ENCODE measurements at places on chromosomes 16 and 17.

DNA sequence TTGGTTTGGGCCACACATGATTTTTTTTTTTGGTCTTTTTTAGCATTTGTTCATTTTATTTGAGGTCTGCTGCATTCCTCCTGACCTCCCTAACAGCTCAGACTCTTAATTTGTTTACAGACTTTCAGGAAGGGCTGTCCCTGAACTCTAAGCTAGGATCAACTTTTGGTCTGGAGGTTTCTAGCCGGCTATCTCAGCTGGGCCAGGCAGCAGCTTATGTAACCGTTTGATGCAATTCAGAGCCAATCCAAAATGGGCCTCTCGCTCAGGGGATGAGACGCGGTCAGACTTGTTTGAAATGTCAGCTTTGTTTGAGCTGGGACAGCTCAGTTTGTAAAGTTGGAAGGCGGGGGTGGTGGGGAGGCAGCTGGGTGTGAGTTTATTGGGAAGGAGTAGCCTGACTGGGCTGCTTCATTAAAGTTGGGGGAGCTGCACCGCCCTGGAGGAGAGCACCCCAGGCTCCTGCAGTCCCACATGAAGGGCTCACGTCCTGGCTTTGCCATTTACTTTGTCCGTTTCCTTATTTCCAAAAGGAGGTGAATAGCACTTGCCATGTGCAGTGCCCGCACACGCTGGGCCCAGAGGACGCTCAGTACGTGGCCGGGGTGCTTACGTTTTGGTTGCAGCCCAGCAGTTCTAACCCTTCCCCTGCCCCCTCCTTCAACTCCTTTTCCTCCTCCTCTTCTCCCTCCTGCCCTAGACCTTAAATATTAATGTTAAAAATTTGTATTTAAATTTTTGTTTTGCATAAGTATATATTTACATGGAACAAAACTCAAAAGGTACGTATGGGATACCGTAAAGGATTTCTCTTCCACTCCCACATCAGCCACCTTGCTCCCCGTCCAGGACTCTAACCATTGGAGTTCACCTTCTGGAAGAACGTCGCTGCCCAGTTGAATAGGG is 121.2 kb downstream of the SNX29 start:
- DNase-seq = peak; percentile 37

DNA sequence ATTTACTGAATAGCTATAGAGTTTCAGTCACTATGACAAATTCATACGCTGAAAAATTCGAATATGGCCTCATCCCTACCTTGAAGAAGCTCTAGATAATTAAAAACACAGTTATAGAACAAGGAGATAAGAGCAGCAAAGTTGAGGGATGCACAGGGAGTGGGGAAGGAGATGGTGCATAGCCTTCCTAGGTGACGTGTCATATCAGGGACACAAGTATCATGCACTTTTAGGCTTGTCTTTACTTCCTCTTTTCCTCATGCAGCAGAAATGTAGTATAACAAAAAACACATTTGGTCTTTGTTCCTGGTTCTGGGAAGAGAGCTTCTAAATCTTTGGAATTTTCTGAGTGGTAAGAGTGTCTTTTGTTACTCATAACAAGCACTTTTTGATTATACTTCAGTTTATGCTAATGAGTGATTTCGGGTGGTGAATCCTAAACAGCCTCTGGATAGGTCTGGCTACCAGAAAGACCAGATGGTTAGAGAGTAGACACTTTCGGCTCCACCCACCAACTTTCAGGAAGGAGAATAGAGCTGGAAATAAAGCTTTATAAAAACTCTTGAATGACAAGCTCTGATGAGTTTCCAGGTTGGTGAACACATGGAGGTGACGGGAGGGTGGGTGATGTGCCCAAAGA is 341.4 kb downstream of the UTP18 start:
- no peak for DNase-seq

DNA sequence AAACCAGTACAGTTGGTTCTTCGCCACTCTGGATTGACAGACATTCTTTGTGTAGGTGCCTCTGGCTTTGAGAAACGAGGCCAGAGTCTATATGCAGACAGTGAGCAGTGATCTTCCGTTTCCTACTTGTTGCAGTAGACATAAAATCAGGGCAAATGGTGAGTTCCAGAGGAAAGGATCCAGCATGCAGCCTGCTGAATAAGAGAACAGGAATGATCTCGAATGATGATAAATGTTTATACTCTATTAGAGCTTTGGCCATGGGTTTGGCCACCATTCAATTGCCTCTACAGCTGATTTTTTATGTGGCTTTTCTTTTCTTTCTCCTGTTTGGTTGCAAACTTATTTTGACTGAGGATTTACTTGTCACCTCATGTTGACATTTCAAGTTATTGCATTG is 286.7 kb downstream of the IRX3 start:
- no peak for DNase-seq

- DNase-seq = no peak
Observed at GRCh38 chr17:5861854-5862253, 208.3 kb upstream of the WSCD1 start.

DNA sequence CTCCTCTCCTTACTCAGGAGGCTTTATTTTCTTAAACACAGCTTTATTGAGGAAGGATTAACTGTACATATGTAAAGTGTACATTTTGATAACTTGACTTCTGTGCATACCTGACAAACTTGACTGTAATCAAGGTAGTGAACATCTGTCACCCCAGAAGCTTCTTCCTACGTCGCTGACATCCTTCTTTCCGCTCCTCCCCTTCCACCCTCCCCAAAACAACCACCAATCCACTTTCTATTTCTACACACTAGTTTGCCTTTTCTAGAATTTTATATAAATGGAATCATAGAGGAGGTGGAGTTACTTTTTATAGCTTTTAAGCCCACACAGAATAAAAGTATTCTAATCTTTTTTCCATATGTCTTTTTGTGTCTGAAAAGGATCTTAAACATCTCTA is 225.2 kb upstream of the RBFOX1 start:
- no peak for DNase-seq

GRCh38 chr16:86558355-86559193 is 3.5 kb upstream of the MTHFSD start:
- DNase-seq = no peak

DNA sequence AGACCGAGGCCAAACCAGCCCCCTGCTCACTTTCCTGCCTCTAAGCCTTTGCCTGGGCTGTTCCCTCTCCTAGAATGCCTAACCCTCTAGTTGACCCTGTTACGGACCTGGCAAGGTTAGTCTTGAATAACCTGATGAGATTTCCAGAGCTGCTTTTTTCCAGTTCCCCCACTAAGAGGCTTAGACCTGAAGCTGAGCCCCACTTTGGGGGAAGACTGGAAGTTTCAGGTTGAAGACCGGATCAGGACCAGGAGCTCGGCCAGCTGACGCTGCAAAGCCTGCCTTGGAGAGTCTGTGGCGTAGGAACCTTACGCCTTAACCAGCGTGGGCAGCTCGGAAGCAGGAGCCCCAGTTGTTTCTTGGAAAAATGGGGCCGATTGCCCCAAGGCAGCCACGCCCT is 129.8 kb downstream of the OR1D5 start:
- DNase-seq = no peak

- DNase-seq = no peak
Observed at GRCh38 chr16:82621781-82622180, 5.0 kb upstream of the CDH13 start.

- DNase-seq = peak; percentile 53
Observed at GRCh38 chr17:3647769-3648555, 11.4 kb downstream of the CTNS start.

- peak; percentile 45 for DNase-seq
Observed at GRCh38 chr16:14502932-14503741, 126.9 kb downstream of the PARN start.

GRCh38 chr17:14732211-14732610 is 431.3 kb downstream of the HS3ST3B1 start:
- no peak for DNase-seq

GRCh38 chr17:14482715-14483114 is 181.8 kb downstream of the HS3ST3B1 start:
- no peak for DNase-seq

- no peak for DNase-seq
Observed at GRCh38 chr17:37483311-37484039, 6.2 kb upstream of the DUSP14 start.

DNA sequence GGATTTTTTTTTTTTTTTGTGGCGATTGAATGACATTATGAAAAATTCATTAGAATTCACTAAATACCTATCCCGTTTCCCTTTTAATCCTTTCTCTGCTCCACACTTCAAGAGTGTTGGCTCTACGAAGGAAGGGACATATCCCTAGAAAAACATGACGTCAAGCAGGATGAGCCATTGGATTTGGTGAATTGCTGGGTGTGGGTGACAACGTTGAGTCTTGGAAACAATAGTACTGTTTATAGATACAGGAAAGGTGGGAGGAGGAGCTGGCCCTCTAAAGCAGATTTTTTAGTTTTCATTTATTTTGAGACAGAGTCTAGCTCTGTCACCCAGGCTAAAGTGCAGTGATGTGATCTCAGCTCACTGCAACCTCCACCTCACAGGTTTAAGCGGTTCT is 167.6 kb upstream of the FAM20A start:
- no peak for DNase-seq

GRCh38 chr17:14299280-14300141 is 1.4 kb upstream of the HS3ST3B1 start:
- no peak for DNase-seq

GRCh38 chr16:83328936-83329335 is 478.8 kb upstream of the HSBP1 start:
- DNase-seq = no peak

GRCh38 chr17:64138441-64138840 is 8.5 kb upstream of the ERN1 start:
- no peak for DNase-seq

All from erythroblast (primary cell).